T-helper 1 cell (primary cell): ENCODE measurements at places on chromosomes 1 and 21.

DNA sequence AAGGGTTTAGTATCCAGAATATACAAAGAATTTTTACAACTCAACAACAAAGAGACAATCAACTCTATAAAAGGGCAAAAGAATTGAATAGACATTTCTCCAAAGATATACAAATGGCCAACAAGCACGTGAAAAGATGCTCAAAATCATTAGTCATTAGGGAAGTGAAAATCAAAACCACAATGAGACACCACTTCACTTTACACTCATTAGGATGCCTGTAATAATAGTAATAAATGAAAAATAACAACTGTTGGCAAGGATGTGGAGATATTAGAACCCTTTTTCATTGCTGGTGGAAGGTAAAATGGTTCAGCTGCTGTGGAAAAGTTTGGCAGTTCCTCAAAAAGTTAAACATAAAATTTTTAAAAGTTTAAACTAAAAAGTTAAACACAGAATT lies 7.0 kb upstream of the ABCD3 start:
- DNase-seq: no peak

DNA sequence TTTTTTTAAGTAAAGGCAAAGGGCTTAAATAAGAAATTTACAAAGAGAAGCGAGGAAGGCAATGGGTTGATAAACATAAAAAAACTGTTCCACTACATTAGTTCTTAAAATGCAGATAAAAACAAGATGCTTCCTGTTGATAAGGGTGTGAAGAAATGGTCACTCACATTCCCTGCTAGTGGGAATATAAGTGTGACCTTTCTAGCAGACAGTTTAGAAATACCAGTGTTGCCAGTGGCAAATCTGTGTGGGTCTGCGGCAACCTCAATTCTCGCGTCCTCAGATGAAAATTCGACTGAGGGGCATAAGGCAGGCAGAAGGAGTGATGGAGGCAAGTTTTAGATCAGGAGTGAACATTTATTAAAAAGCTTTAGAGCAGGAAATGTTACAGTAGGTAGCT lies 151.1 kb downstream of the NTNG1 start:
- DNase-seq: no peak

DNA sequence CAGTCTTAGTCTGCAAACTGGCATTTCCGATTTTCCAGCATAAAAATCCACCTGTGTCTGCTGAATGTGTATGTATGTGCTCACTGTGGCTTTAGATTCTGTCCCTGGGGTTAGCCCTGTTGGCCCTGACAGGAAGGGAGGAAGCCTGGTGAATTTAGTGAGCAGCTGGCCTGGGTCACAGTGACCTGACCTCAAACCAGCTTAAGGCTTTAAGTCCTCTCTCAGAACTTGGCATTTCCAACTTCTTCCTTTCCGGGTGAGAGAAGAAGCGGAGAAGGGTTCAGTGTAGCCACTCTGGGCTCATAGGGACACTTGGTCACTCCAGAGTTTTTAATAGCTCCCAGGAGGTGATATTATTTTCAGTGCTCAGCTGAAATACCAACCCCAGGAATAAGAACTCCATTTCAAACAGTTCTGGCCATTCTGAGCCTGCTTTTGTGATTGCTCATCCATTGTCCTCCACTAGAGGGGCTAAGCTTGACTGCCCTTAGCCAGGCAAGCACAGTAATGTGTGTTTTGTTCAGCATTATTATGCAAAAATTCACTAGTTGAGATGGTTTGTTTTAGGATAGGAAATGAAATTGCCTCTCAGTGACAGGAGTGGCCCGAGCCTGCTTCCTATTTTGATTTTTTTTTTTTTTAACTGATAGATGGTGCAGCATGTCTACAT lies 2.5 kb upstream of the OLFML3 start:
- no peak for DNase-seq

DNA sequence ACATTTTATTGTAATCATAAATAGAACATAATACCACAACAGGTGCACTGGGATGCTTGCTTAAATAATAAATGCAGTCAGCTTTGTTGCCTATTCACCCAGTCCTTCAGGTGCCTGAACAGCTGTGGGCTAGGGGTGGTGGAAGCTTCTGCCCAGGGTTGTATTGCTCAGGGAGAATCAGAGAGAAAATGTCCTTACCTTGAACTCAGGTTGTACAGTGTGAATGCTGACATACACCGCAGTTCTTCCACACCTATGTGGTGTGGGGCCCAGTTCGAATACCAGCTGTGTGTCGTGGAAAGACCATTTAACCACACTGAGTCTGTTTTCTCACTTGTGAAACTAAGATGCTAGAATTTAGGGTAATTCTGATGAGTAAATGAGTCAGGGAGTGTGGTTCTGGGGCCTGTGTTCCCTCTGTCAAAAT lies 115.7 kb upstream of the ATP1A1 start:
- DNase-seq: no peak

GRCh38 chr1:221031458-221032203 lies 152.4 kb downstream of the HLX start:
- DNase-seq: no peak

- no peak for DNase-seq
These were observed 8.9 kb downstream of the HMGCL start for GRCh38 chr1:23816361-23816760.

DNA sequence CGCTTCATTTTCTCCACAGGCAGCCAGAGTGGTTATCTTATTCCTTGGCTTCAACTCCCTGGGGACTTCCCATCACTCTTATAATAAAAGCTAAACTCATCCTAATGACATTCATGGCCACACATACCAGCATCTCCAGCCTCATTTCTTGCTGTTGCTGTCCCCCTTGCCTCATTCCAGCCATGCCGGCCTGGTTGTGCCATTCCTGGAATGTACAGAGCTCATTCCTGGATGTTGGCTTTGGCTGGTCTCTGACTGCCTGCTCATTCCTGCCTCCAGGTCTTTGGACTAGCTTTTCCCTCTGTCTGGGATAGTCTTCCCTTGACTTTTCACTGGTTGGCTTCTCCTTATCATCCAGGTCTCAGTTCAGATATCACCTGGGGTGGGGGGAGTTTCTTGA lies 2.4 kb upstream of the PEF1 start:
- DNase-seq: no peak

DNA sequence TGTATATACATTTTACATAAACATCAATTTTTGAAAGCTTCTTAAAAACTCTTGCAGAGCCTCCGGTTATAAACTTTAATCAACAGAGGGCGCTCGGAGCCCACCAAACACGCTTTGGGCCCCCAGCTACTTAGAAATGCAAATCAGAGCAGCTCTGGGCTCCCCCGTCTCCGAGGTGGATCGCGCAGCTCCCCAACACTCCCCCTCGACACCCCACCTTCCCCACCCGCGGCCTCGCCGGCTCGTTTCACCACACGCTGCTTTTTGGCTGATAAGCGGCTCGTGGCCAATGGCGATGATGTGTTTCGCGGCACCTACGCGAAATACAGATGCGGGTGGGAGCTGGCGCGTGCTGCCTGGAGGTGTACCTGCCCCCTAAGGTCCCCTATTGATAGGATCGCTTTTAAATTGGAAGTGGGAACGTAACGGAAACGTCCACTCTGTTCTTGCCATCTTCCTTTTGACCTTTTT lies 1.7 kb upstream of the KIF26B start:
- peak; percentile 24 for DNase-seq

GRCh38 chr1:230536641-230537155 lies 105.6 kb upstream of the COG2 start:
- DNase-seq: no peak
